ENCODE measurements at places on chromosomes 6 and 20.

GRCh38 chr6:126302191-126302590, 37.7 kb upstream of the CENPW start:
- DNase-seq, result no peak

DNA sequence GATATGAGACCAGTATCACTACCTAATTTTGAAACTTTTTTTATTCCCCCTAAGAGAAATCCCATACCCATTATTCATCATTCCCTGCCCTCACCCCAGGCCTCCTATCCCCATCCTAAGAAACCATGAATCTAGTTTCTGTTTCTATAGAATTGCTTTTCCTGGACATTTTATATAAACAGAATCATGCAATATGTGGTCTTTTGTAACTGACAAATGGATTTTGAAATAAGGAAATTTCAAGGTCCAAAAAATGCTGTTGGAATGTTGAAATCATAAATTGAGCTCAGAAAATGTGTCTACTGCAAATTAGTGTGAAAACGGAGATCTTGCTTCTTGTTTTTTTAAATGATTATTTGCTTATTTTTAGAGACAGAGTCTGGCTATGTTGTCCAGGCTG, 25.1 kb downstream of the RNF217 start:
- no peak for DNase-seq

DNA sequence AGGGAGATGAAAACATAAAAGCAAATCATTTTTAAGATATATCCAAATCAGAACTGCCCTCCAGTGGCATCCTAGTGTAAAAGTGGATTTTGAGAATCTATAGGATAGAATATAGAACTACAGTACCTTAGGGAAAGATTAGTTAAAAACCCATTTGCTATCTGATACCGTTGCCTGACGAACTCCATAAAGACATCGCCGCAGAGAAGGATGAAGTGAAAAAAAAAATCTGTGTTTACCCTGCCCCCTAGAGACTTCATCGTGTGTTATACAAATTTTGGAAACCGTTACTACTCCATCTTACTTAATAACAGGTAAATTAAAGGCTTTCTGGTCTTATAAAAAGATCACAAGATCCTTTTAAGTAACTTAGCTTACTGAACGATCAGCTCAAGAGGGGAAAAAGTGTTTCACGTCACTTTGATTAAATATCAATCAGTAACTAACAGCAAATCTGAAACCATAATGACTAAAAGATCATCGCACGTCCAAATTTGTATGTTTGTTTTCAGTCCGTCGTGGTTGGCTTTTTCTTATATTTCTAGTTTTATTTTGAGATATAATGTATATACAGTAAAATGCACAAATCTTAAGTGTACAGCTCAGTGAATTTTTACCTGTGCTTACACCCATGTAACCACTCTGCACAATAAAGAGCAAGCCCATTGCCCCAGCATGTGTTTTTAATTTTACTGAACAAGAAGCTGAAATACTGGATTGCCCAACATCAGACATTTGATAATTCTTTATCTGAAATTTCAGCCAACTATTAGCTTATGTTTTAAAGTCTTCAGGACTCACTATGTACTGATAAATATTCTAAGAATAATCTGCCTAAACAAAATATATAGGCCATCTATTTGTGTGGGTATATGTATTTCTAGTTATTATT, 881 bp upstream of the MCM3 start:
- no peak for DNase-seq

GRCh38 chr6:30418448-30418847, 70.9 kb upstream of the HLA-E start:
- DNase-seq, result no peak

GRCh38 chr6:15246666-15247499, 1.0 kb downstream of the JARID2 start:
- peak; percentile 77 for DNase-seq

DNA sequence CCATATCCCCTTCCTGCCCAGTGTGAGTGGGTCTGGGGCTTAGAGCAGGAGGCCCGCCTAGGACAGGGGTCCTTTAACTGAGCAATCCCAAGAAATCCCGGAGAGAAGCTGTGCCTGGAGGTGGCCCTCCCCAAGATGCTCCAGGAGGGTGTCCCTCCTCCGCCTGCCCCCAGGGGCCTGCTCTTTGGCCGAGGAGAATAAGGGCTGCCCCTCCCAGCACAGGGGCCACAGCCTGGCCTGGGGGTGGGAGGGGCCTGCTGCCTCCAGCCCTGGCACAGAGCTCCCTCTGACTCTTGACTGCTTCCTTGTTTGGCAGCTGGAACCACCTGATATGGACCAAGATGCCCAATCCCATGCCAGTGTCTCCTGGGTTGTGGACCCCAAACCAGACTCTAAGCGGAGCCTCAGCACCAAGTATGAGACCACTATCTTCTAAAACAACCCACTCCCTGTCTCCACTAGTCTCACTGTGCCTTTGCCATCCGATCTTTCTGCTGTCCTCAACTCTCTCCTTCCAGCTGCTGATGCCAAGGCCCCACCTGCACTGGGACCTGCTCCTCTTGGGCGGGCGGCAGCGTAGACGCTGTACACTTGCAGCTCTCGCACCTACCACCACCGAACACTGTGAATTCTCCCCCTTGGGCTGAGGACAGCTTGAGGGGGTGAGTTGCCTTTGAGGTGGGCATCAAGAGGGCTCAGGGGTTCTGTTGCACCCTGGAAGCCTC, 54.3 kb downstream of the TCP11 start:
- DNase-seq, result no peak

GRCh38 chr20:23362392-23363256, 642 bp downstream of the GZF1 start:
- DNase-seq, result peak; percentile 81

DNA sequence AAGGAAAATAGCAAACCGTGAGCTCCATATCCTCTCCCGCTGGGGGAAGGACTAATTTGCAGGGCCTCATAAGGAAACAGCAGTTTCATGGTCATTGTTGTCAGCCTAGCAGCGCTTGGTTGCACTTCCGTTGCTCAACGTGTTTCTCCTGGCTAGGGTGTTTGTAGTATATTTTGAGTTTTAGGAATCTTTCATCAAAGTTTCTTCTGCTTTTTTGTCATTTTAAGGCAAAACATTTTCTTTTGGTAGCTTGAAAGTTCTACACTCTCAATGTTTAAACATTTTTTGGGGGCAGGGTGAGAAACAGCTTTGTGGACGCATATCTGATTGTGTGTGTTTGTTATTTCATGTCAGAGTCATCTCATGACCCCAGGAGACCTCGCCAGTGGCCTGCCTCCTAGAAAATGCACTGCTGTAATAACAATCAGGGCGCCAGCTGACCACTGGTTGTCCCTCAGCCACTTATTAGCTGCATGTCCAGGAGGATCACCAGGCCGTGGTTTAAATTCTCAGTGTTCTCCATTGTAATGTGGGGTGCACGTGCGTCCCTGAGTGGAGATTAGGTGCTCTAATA, 20.6 kb downstream of the JARID2 start:
- DNase-seq, result no peak

DNA sequence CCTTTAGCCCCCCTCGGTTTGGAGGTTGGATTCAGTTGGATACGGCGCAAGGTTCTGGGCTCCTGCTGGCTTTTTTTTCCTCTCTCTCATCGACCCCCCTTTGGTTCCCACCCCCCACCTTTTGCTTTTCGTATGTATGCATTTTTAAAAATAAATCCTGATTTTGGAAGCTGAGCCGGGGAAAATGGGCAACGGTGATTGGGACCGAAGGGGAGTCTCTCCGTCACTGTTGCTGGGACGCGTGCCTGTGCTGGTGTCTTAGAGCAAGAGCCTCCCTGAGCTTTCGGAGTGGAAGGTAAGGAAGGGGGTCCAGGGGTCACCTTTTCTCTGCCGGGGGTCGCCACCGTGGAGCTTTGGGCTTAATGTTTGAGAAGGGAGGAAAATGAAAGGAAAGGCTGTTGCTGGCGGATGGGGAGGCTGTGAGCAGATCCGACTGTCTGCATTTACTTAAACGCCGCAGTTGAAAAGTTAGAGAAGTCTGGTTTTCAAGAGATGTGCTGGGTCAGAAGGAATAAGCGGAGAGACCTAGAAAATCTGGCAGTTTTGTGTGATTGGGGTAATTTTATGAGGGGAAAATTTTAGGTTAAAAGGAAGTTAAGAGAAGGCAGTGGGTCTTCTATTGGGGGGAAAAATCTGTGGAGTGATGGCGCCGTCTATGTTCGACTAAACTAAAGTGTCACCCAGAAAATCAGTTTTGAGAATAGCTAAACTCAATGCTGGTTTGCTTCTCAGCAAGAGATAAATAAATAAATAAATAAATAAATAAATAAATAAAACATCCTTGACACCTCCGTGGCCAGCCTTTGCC, 828 bp downstream of the ADGRB3 start:
- no peak for DNase-seq

- no peak for DNase-seq
Observed at GRCh38 chr6:51893366-51893765, 194.0 kb downstream of the PKHD1 start.

Measured in activated CD4-positive, alpha-beta T cell treated with anti-CD3 and anti-CD28 coated beads, Interleukin-2, amount 10 ng/mL, durations not matched to agents 24 days and 14 days (primary cell).